ENCODE measurements at places on chromosomes 2 and 18.

DNA sequence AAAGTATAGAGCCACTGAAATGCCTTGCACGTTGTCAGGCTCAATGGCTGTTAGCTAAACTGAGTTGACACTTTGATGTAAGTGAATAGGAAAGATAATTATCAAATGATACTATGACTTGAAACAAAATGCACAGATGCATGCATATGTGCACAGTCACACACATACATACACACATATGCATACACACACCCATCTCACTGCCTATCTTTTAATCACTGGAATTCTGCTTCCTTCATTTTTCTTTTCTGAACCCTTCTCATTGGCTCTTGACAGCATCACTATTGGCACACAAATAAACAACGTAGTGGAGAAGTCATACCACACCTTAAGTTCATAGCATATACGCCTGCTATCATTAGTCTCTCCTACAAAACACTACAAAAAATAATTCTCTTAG is 154.9 kb upstream of the NCKAP5 start:
- no peak for DNase-seq

DNA sequence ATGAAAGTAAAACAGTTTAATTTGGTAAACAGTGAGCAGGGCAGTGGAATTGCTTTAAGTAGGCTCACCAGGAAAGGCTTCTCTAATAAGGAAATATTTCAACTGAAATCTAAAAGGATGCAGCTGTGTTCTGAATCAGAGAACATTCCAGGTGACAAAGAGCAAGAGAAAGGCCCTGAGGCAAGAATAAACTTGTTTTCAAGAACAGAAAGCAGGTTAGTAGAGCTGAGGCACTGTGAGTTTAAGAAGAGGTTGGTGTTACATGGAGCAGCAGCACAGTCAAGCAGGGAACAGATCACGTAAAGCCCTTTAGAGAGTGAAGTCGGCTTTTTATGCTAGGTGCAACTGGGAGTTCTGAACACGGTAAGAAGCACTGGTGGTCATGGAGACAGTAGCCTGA is 57.0 kb upstream of the SCN1A start:
- no peak for DNase-seq

DNA sequence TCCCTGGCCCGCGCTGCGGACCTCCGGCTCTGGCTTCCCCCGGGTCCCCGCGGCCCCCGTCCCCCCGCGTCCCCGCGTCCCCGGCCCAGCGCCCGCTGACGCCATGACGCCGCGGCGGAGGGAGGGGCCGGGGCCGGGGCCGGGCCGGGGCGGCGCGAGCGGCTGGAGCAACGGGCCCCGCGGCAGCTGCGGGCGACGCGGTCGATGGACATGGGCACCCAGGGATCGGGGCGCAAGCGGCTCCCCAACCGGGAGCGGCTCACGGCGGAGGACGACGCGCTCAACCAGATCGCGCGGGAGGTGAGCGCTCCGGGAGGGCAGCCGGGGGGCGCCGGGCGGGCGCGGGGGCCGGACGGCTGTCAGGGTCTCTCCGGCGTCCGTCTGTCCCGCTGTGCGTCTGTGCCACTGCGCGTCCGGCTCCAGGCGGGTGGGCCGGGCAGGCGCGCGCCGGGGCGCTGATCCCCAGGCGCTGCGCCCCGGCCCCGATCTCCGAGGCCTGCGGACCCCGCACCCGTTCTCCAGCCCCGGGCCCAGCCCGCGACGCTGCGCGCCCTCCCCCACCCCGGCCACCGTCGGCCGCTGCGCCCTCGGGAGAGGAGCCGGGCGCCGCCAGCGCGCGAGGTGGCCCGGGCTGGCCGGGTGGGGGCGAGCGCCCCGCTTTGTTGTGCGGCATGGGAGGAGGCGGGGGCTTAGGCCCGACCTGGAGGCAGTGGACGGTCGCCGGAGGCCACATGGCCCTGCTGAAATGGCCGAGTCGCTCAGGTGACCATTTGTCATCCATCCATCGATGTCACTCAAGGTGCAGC is at the start of gene LRRFIP1:
LRRFIP1 (plus strand) TSS at position 147 of the 806 bp plus-strand sequence; CDS start at position 205, 58 bp downstream.
- DNase-seq: no peak

DNA sequence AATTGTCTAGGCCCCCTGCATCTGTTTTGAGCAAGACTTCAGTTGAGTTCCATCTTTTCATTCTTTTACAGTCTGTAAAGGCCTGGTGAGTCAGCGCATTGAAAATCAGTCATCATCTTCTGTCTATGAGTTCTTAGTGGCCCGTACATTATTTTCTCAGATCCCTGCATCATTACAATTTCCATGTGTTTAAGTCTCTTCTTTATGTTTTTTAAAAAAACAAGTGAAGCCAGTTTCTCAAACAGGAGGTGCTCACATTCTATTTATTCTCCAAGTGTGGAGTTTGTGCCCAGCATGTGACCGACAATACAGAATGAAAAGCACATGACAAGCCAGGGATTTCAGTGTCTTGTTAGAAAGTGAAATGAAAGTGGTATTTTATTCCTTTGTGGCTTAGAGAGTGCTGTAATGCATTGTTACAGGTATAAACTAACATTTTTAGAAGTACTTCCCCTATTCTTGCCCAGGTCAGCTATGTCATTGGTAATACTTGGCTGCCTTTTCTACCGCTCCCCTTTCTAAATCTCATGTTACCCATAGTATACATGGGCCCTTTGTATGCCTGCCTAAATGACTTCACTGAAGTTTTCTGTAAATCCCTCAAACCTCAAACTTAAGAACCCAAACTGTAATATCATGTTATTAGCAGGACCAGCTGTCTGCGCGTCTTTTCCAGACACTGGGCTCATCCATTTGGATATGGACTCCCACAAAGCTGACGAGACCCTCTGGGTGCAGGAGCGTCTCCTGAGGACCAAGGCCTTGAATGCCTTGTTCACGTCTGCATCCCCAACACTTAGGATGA is 67.6 kb downstream of the FEZ2 start:
- no peak for DNase-seq

DNA sequence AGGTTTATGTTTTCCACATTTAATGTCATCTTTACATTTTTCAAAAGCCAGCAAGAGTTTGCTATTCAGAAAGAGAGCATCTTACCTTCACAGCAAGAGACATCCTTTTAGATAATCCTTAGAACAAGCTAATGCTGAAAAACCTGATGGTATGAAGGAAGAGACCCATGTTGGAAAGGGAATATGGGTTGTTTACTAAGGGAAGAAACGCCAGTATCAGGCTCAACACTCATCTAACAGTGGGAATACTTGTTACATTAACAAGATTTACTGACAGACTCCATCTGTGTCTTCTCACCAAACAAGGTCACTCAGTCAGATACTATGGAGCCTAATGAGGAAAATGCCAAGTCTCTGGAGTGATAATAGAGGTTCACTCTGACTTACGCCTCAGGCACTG is 1474.1 kb upstream of the SLC39A10 start:
- no peak for DNase-seq

- DNase-seq: no peak
Observed at GRCh38 chr2:10030311-10030736, 13.0 kb upstream of the KLF11 start.

GRCh38 chr2:2569836-2570235 is 238.8 kb upstream of the MYT1L start:
- DNase-seq: no peak

Data from stimulated activated naive B cell treated with anti-CD40 and anti-IgM and Interleukin-4, amounts not matched to agents 10 μg/mL and 1 μg/mL and 100 μg/mL, for 72 hours (primary cell).